DMS79 (cell line): ENCODE measurements at places on chromosomes 3 and 15.

- no peak for DNase-seq
These were observed 166.5 kb upstream of the THRB start for GRCh38 chr3:24661175-24661584.

DNA sequence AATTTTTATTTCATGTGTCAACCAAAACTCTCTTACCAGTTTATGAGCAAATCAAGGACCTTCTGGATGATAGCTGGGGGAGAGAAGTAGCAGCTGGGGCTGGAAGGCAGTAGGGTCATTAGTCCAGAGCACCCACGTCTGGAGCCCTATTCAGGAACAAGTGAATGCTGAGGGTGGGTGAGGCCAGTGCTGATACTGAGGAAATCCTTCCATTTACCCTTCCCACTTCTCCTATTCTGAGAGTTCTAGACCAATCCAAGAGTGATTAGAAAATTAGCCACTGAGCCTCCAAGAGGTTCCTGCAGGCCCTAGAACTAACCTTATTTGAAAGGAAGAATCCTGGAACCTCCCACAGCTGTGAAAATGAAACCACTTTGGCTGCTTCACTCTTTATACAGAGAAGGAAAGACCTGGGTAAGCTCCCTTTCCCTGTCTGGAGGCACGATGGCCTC is 46.2 kb upstream of the VILL start:
- no peak for DNase-seq

DNA sequence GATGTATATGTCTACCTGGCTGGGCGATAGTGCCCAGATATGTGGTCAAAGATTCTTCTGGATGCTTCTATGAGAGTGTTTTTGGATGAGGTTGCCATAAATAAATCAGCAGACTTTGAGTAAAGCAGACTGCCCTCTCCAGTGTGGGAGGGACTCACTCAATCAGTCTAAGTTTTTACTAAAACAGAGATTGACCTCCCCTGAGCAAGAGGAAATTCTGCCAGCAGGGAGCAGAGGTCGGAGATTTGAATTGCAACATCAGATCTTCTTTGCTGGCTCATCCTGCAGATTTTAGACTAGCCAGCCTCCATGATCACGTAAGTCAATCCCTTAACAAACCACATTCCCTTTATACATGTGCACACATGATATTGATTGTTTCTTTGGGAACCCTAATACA is 300.9 kb downstream of the MCTP2 start:
- DNase-seq = no peak

DNA sequence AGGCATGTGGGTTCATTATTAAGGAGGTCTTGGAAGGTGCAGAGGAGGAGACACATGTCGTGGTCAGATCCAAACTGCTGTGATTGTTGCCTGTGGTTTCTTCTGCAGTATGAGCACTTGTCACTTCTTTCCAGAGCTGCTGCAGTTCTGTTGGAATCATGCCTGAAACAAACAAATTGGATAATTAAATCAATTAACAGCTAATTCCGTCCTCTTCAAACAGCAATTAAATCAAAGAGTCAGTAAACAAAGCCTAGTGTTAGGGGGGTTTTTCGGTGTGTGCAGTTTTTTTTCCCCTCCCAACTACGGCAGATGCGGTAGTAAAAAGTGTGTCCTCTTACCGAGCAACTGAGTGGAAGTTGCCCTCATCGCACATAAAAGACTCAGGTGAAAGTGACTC is 542.2 kb downstream of the FOXP1 start:
- no peak for DNase-seq

DNA sequence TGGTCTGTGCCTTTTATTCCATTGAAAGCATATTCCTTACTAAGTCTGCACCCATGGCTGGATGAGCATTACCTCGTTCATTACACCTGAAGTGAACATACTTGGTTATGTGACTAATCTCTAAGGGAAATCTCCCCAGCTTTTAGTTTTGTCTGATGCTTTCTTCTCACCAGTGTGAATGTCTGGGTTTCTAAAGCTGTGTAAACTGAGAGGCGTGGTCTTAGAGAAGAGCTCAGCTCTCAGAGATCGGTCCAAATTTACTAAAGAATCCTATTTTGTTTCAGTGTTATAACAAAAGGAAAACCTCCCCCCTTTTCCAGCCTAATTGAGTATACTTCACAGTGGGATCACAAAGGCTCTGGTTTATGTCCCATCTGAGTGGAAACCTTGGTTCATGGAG is 352.3 kb downstream of the PTPRG start:
- no peak for DNase-seq

DNA sequence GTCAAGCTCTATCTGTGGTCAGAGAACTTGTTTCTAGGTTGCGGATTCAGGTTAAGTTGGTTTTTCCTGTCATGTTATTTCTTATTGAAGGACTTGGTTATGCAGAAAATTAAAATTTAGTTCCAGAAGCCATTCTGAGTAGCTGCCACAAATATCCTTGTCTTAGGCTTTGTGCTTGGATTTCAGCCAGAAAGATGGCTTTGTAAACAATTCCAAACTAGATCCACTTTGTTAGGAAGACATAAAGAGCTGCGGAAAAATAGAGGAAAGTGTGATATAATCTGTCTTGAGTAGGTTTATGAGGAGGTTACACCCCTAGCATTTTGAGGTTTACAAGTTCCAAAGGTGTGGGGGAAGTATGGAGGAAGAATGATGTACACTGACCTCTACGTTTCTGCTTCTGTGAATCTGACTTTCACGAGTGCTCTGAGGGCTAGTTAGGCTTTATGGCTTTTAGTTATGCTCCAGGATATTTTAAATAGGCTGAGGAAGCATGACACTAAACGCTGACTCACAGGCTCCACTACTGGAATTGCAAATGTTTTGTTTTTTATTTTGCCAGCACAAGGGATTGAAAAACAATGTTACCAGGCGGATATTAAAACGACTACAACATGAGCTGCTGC is 46.3 kb upstream of the UTS2B start:
- no peak for DNase-seq

GRCh38 chr15:23877502-23878412 is 190.7 kb upstream of the NDN start:
- DNase-seq = no peak

- DNase-seq = no peak
These were observed 188.7 kb upstream of the LINGO1 start for GRCh38 chr15:77821188-77821958.

DNA sequence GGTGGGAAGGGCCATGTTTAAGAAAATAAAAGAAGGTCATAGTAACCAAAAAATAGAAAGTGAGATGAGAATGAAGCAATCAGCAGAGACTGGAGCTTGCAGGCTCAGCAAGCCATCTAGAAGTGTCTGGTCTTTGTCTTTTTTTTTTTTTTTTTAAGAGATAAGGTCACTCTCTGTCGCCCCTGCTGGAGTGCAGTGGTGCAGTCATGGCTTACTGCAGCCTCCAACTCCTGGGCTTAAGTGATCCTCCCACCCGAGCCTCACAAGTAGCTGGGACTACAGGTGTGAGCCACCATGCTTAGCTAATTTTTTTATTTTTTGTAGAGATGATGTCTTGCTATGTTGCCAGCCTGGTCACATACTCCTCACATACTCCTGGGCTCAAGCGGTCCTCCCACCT is 36.2 kb downstream of the GXYLT2 start:
- no peak for DNase-seq

GRCh38 chr15:60590935-60591495 is 112.1 kb upstream of the ICE2 start:
- DNase-seq = no peak

DNA sequence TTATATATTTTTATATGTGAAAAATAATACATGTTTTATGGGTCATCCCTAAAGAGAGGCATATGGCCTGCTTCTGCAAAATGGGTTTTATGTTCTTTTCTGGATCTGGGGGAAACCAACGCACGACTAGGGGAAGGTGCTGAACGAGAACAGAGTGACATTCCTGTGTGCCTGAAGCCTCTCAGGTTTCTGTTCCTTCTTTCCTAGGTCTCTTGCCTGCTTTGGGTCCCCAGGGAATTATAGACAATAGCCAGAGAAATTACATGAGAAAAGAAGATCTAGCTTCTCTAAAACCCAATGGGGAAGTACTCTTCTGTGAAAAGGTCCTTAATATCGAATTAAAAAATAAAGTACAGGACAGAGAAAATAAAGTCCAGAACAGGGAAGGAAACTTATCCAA is 66.5 kb downstream of the IGSF11 start:
- DNase-seq = no peak

- DNase-seq = no peak
These were observed 48.2 kb downstream of the SRGAP3 start for GRCh38 chr3:9201266-9201665.

DNA sequence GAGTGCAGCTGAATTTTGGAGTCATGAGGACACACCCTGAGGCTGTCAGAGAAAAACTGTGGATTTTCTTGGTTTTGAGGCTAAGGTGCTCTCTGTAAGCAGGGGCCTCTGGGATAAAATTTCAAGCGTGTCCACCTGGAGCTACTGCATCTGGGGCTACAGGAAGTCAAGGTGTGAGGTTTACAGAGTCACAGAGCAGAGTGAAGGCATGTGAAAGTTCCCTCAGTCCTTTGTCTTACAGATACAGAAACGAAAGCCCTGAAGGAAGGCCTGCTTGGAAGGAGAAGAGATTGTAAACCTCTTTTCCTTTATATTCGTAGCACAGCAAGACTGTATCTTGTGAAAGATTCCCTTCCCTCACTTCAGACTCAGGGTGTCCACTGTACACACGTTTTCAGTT is 138.6 kb downstream of the OPA1 start:
- no peak for DNase-seq

- DNase-seq = no peak
These were observed 783 bp upstream of the ISG20 start for GRCh38 chr15:88637841-88638625.

GRCh38 chr3:120052677-120053076 is 41.6 kb downstream of the GSK3B start:
- no peak for DNase-seq

DNA sequence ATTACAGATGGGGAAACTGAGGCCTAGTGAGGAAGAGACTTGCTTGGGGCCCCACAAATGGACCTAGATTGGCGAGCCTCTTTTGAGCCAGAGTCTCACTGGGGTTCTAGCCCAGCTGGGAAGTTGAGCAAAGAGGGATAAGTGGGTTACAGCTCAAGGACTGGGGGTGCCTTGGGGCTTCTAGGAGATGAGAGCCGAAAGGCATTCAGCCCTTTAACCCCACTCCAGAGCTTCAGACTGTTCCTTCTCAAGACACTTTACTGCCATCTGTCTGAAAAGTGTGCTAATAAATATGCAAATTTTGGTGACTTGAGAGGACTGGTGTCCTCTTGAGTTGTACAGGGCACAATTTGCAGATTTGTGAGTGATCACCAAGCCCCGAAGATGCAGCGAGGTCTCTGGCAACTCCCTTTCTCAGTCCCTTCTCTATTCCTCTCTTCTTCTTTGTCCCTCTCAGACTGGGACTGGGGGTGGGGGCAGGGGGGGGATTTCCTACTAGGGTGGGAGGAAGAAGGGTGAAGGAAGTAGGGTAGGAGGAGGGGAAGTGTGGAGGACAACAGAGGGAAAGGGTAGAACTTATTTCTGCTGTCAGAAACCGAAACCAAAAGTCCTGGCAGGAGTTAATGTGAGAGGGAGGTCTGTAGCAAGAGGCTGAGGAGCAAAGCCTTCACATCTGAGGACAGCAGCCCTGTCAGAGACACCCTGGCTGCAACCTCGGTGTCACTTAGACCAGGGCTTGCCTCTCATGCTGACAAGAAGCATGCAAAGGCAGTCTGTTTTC is 16.2 kb upstream of the ANKDD1A start:
- peak; percentile 37 for DNase-seq

- no peak for DNase-seq
These were observed 61.1 kb downstream of the USP50 start for GRCh38 chr15:50485389-50485788.

GRCh38 chr3:79491029-79491641 is 276.7 kb downstream of the ROBO1 start:
- no peak for DNase-seq

DNA sequence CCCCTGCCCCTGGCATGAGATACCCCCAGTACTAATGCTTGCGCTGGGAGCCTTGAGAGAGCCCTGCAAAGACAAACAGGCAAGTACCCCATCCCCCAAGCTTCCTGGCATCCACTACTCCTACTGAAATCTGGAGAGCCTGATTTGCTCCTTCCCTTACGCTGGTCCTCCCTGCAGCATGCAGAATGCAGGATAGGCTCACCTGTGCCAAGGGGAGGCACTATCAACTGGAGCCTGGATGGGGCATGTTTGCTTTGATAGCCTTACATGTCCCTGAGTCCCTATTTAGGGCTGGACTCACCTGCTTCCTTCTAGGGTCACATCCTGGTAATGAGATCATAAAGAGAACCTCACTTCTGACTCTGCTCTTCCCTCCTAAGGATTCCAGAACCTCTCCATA is 42.9 kb downstream of the RAB11A start:
- no peak for DNase-seq

GRCh38 chr15:77067691-77068367 is 3.1 kb downstream of the TSPAN3 start:
- DNase-seq = no peak

- no peak for DNase-seq
These were observed 848 bp upstream of the GOLGA8B start for GRCh38 chr15:34584330-34584668.

DNA sequence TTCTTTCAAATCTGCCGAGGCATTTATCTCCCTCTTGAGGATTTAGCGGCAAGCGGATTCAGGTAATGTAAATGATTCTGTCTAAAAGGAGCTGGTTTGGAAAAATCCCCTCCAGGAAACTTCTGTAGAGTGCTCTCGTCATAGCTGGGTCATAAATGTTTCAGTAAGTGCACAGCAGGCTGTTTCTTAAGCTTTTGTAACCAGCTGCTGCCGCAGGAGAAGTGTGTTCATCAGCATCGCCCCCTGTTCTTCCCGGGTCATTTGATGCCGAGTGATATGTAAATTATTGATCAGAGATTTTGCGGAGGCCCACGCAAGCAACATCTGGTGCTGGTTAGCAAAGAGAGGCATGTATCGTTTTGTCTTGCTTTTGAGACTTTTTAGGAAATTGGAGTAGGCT is 53.1 kb downstream of the DNASE1L3 start:
- DNase-seq = peak; percentile 61

DNA sequence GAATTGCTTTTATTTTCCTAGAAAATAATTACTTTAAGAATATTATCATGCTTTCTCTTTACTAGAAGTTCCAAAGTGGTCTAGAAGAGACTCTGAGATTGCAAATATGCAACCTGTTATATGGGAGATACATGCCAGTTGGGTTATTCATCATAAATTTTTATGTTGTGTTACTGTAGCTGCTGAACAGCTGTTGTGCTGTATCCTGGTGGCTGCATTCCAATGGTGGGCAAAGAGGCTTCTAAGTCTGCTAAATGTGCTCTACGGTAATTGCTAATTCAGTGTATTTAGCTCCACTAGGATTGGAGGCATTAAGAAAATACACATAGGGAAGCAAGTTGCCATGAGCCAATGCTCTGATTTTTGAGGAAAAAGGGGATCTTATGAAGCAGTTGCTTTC is 409.0 kb downstream of the TUSC7 start:
- DNase-seq = no peak

GRCh38 chr3:185935465-185936272 is 2.1 kb downstream of the TRA2B start:
- no peak for DNase-seq
